ENCODE measurements at places on chromosomes 2 and 18.

- no peak for DNase-seq
Observed at GRCh38 chr2:67997528-67997900, 65.3 kb downstream of the C1D start.

GRCh38 chr2:206764673-206765241 lies 371 bp downstream of the MDH1B start:
- no peak for DNase-seq

DNA sequence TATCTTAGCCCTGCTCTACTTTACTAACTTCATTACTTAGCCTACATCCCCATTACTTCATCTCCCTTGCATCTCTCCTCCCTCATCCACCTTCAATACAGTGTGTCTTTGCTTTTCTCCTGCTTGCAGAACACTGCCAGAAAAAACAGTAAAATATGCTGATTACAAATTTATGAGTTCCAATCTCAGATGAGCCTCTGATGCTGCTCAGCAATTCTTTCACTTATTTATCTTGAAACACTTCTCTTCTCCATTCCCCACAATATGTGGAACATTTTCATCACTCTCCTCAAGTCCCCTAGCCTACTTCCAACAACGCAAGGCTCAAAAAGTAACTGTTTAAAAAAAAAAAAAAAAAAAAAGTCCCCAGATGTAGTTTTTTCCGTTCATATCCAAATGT lies 7.1 kb downstream of the VPS54 start:
- DNase-seq: no peak

DNA sequence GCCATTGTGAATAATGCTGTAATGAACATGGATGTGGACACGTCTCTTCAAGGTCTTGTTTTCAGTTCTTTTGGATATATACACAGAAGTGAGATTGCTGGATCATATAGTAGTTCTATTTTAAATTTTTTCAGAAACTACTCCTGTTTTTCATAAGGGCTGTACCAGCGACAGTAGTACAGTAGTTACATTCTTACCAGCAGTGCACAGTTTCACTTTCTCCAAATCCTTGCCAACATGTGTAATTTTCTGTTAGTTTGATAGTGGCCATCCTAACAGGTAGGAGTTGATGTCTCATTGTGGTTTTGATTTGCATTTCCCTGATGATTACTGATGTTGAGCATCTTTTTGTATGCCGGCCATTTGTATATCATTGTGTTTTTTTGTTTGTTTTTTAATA lies 81.7 kb downstream of the EPC2 start:
- DNase-seq: no peak

- DNase-seq: peak; percentile 68
Observed at GRCh38 chr2:237471438-237472186, 15.4 kb upstream of the MLPH start.

DNA sequence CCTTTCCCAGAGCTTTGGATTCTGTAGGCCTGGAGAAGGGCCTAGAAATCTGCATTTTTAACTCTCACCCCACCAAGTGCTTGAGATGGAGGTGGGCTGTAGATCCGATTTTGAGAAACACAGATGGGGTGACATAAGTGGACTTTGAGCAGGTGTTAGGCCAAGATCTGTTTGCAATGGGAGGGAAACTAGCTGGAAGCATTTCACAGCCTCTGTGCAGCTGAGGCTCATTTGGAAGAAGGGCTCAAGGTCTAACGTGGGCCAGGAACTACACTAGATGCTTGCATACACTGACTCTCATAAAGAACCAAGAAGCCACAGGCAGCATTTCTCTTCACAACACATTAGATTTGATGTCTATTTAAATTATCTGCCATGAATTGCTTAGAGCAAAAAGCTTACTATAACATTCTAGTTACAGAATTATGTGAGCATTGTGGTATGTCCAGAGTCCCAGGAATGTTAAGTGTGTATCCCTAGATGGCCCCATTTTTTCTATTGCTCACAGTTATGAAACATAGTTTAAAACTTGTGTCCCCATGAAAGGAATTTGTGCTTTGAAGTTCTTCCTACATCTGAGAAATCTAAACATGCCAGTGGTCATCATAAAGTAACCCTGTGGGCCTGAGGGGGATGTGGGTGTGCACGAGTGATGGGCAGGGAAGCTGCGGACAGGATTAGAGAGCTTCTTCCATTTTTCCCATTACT lies 77.2 kb downstream of the CD28 start:
- DNase-seq: peak; percentile 39

GRCh38 chr2:197294260-197294659 lies 16.3 kb downstream of the ANKRD44 start:
- no peak for DNase-seq

- no peak for DNase-seq
Observed at GRCh38 chr2:201132518-201132917, 16.6 kb downstream of the CFLAR start.

- no peak for DNase-seq
Observed at GRCh38 chr2:224014336-224014735, 24.8 kb downstream of the SERPINE2 start.

GRCh38 chr2:133045787-133046186 lies 375.8 kb upstream of the LYPD1 start:
- no peak for DNase-seq

GRCh38 chr2:80380736-80381135 lies 76.2 kb upstream of the LRRTM1 start:
- DNase-seq: no peak

All from hepatocyte (in vitro differentiated cells).